ENCODE measurements at places on chromosomes 11 and 22. TPM values are rescaled to one million over a fixed set of nuclear protein-coding genes. Genes with fewer than 3 reads are reported as not detected.

The NCAM1 gene
- not detected for total RNA-seq

The KRTAP5-10 gene
- not detected for total RNA-seq

The MRGPRX3 gene
- not detected for total RNA-seq

The CATSPER1 gene
- 0.17 TPM for total RNA-seq

The ACRV1 gene
- not detected for total RNA-seq

The PIK3IP1 gene
- total RNA-seq, result 1.9 TPM

The LRRC32 gene
- total RNA-seq, result not detected

The GPHA2 gene
- total RNA-seq, result not detected

DNA sequence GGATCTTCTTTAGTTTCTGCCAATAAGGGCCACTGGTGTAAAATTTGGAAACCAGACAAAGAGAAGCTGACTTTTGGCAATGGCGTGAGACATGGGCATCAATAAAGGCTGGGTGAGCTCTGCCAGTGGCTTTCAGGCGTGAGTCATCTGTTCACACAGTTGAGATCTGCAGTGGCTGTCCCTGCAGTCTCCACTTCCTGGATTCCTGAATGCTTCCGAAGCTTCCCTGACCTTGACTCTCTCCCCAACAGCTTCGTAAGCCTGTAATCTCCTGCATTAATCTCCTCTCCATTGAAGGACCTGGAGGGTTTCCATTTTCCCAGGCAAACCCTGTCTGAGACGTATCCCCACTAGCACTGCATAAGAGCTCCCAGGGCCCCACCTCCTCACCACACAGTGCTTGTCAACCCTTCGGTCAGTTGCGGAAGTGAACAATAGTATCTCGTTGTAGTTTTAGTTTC is 574.7 kb downstream of the TBC1D22A start:
- no peaks in the 10 kb centered on the region for H3K36me3 ChIP-seq
- no peaks in the 10 kb centered on the region for H3K27me3 ChIP-seq
- H3K4me3 ChIP-seq, result peak overlapping the region; percentile 65
- peaks cover 12% of the 10 kb centered on the region for H3K4me1 ChIP-seq
- H3K27ac ChIP-seq, result peak overlapping the region; percentile 92
- peak; percentile 88 for DNase-seq

DNA sequence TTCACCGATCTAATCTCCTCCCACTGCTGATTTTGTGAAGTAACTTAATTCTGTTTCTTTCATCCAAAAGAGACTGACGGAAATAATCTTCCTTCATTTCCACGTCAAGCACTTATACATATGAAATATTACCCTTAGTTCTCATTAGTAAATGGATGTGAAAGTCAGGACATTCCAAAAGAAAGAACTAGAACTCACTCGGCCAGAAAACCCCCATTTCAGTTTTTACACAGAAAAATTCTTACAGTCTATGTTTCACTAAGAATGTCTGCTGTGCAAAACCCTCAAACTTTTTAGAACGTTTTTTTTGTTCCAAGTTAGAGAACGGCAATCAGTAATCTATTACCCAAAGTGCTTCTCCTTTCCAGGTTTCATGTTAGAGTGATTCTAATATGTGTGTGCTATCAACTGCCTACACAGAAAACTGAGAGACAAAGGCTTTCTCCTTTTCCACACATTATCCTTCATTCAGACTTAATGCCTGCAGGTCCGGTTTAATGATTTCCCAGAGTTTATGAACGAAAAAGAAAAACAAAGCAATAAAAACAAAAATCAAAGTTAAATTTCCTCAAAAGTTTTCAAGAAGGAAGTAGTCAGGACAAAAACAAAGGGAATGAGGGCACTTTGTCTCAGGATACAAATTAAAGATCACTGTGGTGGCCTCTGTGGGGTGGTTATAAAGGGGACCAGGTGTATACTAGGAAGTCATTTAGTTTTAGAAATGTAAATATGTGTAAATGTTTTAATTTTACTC is 11.3 kb upstream of the SESN3 start:
- DNase-seq, result no peak
- H3K27me3 ChIP-seq, result peaks cover 67% of the 10 kb centered on the region

GRCh38 chr11:96447208-96448110 is 57.6 kb downstream of the JRKL start:
- H3K36me3 ChIP-seq, result no peaks in the 10 kb centered on the region
- H3K27me3 ChIP-seq, result peaks cover 90% of the 10 kb centered on the region
- no peak for DNase-seq
- no peak overlapping the region for H3K4me3 ChIP-seq
- H3K27ac ChIP-seq, result no peak overlapping the region

DNA sequence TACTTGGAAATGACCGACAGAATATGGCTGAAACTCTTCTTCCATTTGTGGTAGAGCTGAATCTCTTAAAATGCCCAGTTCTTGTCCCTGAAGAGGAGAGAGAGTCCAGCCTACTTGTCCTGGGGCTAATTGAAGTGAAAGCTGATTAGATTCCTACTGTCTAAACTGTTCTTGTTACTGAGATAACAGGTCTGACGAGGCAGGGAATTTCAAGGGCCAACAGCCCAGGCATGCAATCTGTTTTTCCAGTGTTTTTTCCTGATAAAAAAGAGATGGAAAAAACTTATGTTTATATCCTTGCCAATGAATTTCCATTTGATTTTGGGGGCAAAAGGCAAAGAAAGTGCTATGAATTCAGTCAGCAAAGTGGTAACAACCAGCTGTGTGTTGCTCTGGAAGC is 195.5 kb downstream of the ETS1 start:
- no peaks in the 10 kb centered on the region for H3K27me3 ChIP-seq
- no peak for DNase-seq
- H3K4me1 ChIP-seq, result no peaks in the 10 kb centered on the region
- H3K4me3 ChIP-seq, result no peak overlapping the region
- H3K36me3 ChIP-seq, result no peaks in the 10 kb centered on the region

- H3K4me3 ChIP-seq, result no peak overlapping the region
- H3K27me3 ChIP-seq, result no peaks in the 10 kb centered on the region
Measured at GRCh38 chr11:79720115-79720514, 279.3 kb upstream of the TENM4 start.

GRCh38 chr11:134510233-134511040 is 98.4 kb upstream of the B3GAT1 start:
- no peaks in the 10 kb centered on the region for H3K4me1 ChIP-seq
- no peak overlapping the region for H3K4me3 ChIP-seq
- no peak overlapping the region for H3K27ac ChIP-seq
- H3K36me3 ChIP-seq, result no peaks in the 10 kb centered on the region
- DNase-seq, result no peak

- peaks cover 23% of the 10 kb centered on the region for H3K27me3 ChIP-seq
- peaks cover 11% of the 10 kb centered on the region for H3K4me1 ChIP-seq
- no peak overlapping the region for H3K4me3 ChIP-seq
- H3K27ac ChIP-seq, result no peak overlapping the region
Measured at GRCh38 chr11:64546600-64546999, 44.4 kb upstream of the SLC22A12 start.

- no peak overlapping the region for H3K27ac ChIP-seq
- H3K4me3 ChIP-seq, result no peak overlapping the region
Measured at GRCh38 chr22:41995211-41995610, 3.4 kb upstream of the WBP2NL start.

DNA sequence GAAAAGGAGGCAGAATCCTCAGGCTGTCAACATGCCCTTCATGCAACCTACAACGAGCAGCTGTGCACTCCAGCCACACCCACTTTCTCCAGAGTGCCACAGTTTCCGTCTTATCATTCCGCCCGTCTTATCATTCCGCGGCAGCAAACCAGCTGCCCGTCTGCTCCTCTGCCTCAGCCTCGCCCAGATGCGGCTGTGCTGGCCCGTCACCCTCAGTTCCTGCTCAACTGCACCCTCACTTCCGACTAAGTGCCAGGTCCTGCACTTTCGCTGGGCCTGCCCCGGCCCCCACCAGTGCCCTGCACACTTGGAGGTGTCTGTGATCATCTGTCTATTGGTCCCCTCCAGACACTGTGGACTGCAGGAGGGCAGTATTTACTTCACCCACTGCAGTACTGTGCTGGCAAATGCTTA is 43.7 kb downstream of the MICAL3 start:
- H3K4me1 ChIP-seq, result peaks cover 9% of the 10 kb centered on the region
- no peak overlapping the region for H3K4me3 ChIP-seq
- H3K36me3 ChIP-seq, result no peaks in the 10 kb centered on the region

GRCh38 chr11:130945896-130946295 is 29.6 kb upstream of the SNX19 start:
- H3K36me3 ChIP-seq, result no peaks in the 10 kb centered on the region
- no peaks in the 10 kb centered on the region for H3K4me1 ChIP-seq
- no peak overlapping the region for H3K4me3 ChIP-seq
- peak; percentile 32 for DNase-seq
- peaks cover 73% of the 10 kb centered on the region for H3K27me3 ChIP-seq
- H3K27ac ChIP-seq, result no peak overlapping the region

DNA sequence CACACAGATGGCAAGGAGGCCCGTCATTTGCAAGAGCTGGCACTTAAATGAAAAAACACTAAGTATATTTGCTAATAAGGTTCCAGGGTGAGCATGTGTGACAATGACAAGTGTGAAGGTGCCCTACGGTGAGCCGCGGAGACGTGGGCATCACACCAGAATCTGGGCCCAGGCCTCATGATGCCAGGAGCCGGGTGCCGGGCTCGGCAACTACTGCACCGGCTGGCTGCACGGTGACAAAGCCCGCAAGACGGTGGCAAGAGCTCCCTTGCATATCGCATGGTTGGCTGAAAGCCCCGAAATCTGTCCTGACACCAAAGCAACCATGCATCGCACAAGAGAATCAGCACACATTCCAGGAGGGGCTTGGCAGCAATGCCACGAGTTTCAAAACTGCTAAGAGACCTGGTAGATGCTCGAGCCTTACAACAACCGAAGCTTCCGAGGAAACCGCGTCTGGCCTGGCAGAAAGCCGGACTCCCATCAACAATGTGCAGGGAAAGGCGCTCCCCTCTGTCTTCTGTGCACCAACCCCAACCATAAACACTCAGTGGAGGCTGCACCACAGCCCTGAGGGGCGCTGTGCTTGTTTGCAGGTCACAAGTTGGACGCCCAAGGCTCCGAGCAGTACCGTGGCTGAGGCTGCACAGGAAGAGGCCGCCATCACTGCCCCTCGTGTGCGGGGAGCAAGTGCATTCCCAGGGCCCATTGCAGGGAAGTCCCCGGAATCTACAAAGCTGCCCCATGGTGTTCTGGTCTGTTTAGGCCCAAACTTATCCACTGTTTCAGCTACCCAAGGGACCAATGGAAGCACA is 339.7 kb downstream of the CTTN start:
- H3K27me3 ChIP-seq, result no peaks in the 10 kb centered on the region
- no peak overlapping the region for H3K4me3 ChIP-seq
- no peak overlapping the region for H3K27ac ChIP-seq

- no peak overlapping the region for H3K27ac ChIP-seq
- H3K27me3 ChIP-seq, result no peaks in the 10 kb centered on the region
- DNase-seq, result no peak
- H3K4me3 ChIP-seq, result no peak overlapping the region
- H3K4me1 ChIP-seq, result peaks cover 25% of the 10 kb centered on the region
Measured at GRCh38 chr11:74676596-74676995, 54.6 kb downstream of the CHRDL2 start.

DNA sequence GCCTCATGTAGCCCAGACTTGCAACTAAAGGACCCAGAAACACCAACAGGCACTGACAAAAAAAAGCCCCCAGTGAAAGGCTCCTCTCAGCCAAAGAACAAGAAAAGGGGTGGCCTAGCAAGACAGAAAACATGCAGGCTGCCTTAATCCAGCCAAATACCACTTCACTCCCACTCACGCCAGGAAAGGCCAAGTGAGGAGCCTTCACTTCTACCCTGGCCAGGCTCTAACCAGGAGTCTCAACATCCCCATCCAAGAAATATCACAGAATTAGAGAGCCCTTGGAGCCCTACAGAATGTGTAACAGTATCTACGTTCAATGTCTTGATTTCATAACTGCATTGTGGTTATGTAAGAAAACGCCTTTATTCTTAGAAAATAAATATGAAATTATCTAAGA is 149.0 kb downstream of the APOL5 start:
- no peak overlapping the region for H3K27ac ChIP-seq
- no peaks in the 10 kb centered on the region for H3K27me3 ChIP-seq
- no peaks in the 10 kb centered on the region for H3K4me1 ChIP-seq
- no peak for DNase-seq
- no peaks in the 10 kb centered on the region for H3K36me3 ChIP-seq
- H3K4me3 ChIP-seq, result no peak overlapping the region
